ENCODE measurements at places on chromosomes 5 and 9. TPM values are rescaled to one million over a fixed set of nuclear protein-coding genes. Genes with fewer than 3 reads are reported as not detected.

Gene CRB2
- total RNA-seq = not detected

Gene FAXDC2
- total RNA-seq = 3.6 TPM

Gene HMCN2
- total RNA-seq = not detected

Gene LCN9
- not detected for total RNA-seq

Gene ADRB2
- total RNA-seq = 0.65 TPM

Gene AGPAT2
- total RNA-seq = 45.6 TPM

Gene CCDC192
- total RNA-seq = not detected

Gene IFNK
- not detected for total RNA-seq

Gene LHX3
- not detected for total RNA-seq

Gene STPG3
- not detected for total RNA-seq

Gene SNCAIP
- 2.6 TPM for total RNA-seq

Gene NUTM2F
- total RNA-seq = not detected

Gene TEX10
- total RNA-seq = 27.4 TPM

Gene RAB3C
- total RNA-seq = not detected

Gene PCSK5
- total RNA-seq = 6.7 TPM

Gene NAIP
- 4.2 TPM for total RNA-seq

Gene SEMA4D
- 0.91 TPM for total RNA-seq

Gene OR1L8
- total RNA-seq = not detected

Gene F2RL1
- 125 TPM for total RNA-seq

Gene PCDHB14
- 1.4 TPM for total RNA-seq

Gene ZNF454
- total RNA-seq = 1.2 TPM

Gene TICAM2
- total RNA-seq = 4.9 TPM

Gene FRMD3
- total RNA-seq = 0.13 TPM

Gene ELAVL2
- not detected for total RNA-seq

Gene PCDHA13
- total RNA-seq = not detected

Gene NPR2
- 19.0 TPM for total RNA-seq

Gene ARL14EPL
- not detected for total RNA-seq

Gene TRIM7
- 3.8 TPM for total RNA-seq

Gene DDX4
- total RNA-seq = not detected

Gene RAPGEF6
- 8.0 TPM for total RNA-seq

Gene CAPSL
- not detected for total RNA-seq

Gene ACOT12
- not detected for total RNA-seq

Gene ZNF366
- under 0.01 TPM for total RNA-seq

Gene DCTN4
- total RNA-seq = 76.3 TPM

Gene TMC1
- total RNA-seq = not detected

Gene CDH10
- 0.08 TPM for total RNA-seq

Gene ARRDC1
- total RNA-seq = 25.2 TPM

Gene MEGF10
- 6.3 TPM for total RNA-seq

Gene IFNA4
- total RNA-seq = not detected

Gene SPAAR
- 0.39 TPM for total RNA-seq

Gene MZB1
- not detected for total RNA-seq

Gene DOK3
- 1.5 TPM for total RNA-seq

Gene ZDHHC12
- 54.7 TPM for total RNA-seq

Gene GNA14
- total RNA-seq = 0.40 TPM

Gene ZNF367
- total RNA-seq = 2.8 TPM

Gene RORB
- 3.1 TPM for total RNA-seq

Gene LEAP2
- 0.32 TPM for total RNA-seq

Gene RBM22
- total RNA-seq = 38.2 TPM

Gene LVRN
- total RNA-seq = not detected

Gene ARID3C
- total RNA-seq = not detected

Gene IL3
- total RNA-seq = not detected

Gene IL5
- total RNA-seq = not detected

Gene ZNF658
- 4.8 TPM for total RNA-seq

Gene SPEF2
- total RNA-seq = 1.8 TPM

Gene EIF4EBP3
- total RNA-seq = 2.1 TPM

Gene ABCA1
- total RNA-seq = 36.3 TPM

Gene NR2F1-AS1
- total RNA-seq = 25.6 TPM
